ENCODE measurements at places on chromosomes 2 and 18.

DNA sequence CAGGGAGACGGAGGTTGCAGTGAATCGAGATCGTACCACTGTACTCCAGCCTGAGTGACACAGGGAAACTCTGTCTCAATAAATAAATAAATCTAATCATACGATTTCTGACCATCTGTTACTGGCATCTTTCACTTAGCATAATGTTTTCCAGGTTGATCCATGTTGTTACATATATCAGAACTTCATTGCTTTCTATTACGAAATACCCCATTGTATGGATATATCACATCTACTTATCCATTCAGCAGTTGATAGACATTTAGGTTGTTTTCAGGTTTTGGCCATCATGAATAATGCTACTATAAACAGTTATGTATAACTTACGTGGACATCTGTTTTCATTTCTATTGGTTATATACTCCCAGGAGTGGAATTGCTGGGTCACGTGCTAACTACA is 303.9 kb downstream of the PAX3 start:
- DNase-seq: no peak

DNA sequence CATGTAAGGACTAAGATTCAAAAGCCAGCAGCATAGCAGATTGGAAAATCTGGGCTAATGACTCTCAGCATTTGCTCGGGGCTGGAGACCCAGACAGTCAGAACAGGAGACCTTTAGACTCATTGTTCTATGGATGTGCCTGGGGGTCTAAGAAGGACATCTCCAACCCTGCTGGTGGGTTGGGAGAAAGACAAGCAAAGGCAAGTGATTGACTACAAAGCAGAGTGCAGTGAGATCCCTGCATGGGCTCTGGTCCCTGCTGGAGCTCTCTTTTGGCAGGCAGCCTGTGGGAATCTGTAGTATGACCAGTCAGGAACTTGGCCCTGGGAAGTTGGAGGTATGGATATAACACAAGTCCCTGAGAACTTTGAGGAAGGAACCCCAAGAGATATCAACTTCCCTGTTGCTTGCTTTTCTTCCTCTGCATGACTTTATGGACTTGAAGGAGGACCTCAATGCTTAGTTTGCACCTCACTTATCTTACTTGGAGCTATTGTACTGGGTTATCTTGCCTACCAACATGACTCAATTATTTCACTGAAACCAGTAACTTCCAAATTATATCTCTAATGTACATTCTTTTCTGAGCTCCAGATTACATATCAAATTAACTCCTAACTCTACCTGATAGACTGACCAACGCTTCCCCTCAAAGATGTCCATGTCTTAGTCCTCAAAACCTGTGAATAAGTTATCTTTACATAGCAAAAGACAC is 236.0 kb downstream of the CYRIA start:
- DNase-seq: no peak

GRCh38 chr18:55083461-55083860 is 124.2 kb upstream of the CCDC68 start:
- DNase-seq: no peak

GRCh38 chr2:130852521-130853115 is 15.9 kb downstream of the ARHGEF4 start:
- DNase-seq: no peak

DNA sequence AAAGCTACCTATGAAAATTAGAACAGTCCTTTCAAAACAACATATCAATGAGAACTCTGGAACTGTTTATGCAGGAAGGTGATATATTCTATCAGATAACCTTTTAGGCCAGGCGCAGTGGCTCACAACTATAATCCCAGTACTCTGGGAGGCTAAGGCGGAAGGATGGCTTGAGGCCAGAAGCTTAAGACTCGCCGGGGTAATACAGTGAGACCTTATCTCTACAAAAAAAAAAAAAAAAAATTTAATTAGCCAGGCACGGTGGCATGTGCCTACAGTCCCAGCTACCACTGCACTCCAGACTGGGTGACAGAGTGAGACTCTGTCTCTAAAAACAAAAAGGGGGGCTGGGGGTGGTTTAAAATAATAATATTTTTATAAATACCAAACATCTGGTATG is 77.9 kb downstream of the OSBPL1A start:
- no peak for DNase-seq

DNA sequence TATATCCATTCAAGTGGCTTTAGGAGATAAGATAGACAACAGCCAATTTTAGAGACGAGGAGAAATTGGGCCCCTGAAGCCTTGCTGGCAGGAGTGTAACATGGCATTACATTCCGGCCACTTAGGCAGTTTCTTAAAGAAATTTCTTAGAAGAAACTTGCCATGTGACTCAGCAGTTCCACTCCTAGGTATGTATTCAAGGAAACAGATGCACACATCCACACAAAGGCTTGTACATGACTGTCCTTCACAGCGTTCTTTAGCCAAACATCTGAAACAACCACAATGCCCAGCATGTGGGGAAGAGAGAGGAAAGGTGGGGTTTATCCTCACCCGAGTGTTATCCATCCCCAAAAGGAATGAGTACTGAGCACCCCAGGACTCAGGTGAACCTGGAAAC is 107.1 kb downstream of the NFATC1 start:
- DNase-seq: no peak

DNA sequence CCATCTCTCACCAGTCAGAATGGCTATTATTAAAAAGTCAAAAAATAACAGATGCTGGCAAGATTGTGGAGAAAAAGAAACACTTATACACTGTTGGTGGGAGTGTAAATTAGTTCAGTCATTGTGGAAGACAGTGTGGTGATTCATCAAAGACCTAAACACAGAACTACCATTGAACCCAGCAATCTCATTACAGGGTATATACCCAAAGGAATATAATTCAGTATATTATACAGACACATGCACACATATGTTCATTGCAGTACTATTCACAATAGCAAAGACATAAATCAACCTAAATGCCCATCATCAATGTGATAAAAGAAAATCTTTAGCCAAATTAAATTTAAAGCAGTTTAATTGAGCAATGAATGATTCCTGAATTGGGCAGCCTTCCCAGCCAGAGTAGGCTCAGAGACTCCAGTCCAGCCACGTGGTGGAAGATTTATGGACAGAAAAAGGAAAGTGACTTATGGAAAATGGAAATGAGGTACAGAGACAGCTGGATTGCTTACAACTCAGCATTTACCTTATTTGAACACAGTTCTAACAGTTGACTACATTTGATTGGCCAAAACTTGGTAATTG is 377.1 kb upstream of the SLC39A10 start:
- DNase-seq: no peak

GRCh38 chr2:11411768-11412448 is 54.1 kb downstream of the E2F6 start:
- peak; percentile 3 for DNase-seq

Measured in NCI-H1092 (cell line).